ENCODE measurements at places on chromosomes 12 and 14.
A peak's percentile ranks its signal among the peaks of the same experiment; 100 is the strongest.

DNA sequence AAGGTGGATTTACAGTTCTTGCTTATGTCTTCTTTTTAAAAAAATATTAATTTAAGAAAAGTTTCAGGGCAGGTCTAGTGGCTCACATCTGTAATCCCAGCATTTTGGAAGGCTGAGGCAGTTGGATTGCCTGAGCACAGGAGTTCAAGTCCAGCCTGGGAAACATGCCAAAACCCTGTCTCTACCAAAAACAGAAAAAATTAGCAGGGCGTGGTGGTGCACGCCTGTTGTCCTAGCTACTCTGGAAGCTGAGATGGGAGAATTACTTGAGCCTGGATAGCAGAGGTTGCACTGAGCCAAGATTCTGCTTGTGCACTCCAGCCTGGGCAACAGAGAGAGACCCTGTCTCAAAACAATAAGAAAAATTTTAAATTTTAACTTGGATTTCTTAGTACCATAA, 5.4 kb upstream of the TAS2R46 start:
- no peak for DNase-seq

DNA sequence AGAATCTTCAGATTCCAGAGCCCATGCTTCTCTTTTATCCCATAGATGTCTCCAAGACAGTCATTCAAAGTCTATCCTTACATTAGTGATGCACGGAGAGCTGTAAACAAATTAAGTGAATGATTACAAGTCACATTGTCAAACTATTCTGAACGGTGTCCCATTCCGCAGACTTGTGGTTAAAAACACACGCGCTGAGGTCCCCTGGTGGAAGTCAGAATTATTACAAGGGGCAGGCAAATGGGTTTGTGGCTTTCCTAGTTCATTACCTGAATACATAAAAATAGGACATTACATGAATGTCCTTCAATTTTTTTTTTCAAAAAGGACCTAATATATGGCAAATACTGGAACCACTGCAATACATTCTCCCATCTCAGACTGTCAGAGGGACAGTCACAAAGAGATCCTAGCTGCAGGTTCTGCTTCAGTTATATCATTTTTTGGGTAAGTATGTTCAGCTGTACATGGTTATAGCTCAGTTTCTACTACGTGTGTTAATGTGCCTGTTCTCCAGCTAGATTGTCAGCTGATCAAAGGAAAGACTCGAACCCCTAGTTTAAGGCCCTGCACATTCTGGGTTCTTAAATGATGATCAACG, 53.1 kb upstream of the STON2 start:
- peak; percentile 62 for DNase-seq

DNA sequence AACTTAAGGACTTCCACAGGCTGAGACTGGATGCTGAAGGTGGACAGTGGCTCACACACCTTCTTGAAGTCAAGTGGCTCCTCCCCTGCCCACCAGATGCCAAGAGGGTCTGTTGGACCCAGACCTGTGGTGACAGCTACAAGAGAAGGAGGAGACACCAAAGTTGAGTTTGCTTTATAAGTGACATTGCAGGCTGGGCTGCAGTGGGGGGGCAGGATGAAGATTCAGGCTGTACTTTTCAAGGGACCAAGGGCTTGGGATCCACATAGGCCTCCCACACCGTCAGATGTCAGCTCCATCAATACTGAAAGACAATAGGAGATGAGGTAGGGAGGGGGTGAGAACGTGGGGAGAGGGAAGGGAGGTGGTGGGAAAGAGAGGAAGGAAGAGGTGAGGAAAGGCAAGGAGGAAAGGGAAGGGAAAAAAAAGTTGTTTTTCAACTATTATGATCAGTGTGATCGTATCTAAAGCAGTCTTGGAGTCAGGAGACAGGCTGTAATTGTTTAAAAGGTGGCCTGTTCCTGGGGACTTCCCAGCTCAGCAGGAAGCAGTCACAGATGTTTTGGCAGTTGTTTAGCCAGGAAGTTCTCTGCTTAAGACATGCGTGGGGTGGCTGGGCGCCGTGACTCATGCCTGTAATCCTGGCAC, 84.1 kb upstream of the RESF1 start:
- DNase-seq, result peak; percentile 85

GRCh38 chr12:89464974-89465592, 59.5 kb downstream of the GALNT4 start:
- DNase-seq, result no peak

DNA sequence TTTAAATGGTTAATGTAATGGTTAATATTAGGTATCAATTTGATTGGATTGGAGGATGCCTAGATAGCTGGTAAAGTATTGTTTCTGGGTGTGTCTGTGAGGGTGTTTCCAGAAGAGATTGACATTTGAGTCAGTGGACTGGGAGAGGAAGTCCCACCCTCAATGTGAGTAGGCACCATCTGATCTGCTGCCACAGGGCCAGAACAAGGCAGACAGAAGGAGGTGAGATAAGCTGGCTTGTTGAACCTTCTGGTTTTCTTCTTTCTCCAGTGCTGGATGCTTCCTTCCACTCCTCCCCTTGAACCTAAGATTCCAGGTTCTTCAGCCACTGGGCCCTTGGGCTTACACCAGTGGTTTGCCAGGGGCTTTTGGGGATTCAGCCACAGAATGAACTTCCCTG, 756.5 kb upstream of the LRFN5 start:
- no peak for DNase-seq

DNA sequence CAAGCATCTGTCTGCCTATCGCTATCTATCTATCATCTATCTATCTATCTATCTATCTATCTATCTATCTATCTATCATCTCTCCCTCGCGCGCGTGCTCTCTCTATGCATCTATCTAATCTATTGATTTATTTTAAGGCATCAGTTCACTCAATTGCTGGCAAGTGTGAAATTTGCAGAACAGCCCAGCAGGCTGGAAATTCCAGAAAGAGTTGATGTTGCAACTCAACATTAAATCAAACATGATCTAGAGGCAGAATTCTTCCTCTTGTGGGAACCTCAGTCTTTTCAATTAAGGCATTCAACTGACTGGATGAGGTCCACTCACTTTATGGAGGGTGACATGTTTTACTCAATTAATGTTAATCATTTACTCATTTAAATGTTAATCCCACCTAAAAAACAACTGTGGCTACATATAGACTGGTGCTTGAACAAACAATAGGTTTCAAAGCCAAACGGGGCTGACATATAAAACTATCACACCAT, 1210.8 kb downstream of the GALC start:
- DNase-seq, result no peak

DNA sequence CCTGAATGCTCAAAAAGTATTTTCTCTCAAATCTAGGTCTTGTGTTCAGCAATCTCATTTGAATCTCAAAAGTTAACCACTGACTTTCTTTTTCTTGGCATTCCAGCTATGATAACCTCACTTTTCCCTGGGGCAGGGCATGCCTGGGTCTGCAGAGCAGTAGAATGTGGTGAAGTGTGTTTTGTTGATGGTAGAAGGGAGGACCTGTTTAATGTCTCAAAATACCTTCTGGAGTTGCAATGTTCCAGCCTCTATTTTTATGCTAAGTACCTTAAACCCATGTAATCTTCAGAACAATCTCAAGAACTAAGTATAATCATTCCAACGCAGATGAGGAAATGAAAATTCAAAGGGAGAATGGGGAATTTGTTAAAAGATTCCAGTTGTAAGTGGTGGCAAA, 82.1 kb upstream of the FUT8 start:
- no peak for DNase-seq

- DNase-seq, result no peak
These were observed 256.8 kb upstream of the FLRT2 start for GRCh38 chr14:85273099-85273677.

GRCh38 chr14:91901449-91902226, 34.3 kb upstream of the TC2N start:
- DNase-seq, result no peak

DNA sequence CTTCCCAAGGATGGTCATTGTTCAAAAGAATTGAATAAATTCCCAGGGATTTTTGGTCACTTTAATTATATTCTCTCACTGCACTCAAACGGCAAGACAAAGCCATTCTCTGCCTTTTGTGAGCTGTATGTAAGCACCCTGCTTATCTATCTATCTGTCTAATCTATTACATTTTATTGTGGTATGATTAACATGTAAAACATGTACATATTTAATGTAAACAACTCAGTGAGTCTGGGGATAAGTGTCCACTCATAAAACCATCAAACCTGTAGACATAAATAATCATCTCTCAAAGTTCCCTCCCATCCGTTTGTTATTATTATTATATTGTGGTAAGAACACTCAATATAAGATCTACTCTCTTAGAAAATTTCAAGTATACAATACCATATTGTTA, 167.1 kb downstream of the CAND1 start:
- no peak for DNase-seq

DNA sequence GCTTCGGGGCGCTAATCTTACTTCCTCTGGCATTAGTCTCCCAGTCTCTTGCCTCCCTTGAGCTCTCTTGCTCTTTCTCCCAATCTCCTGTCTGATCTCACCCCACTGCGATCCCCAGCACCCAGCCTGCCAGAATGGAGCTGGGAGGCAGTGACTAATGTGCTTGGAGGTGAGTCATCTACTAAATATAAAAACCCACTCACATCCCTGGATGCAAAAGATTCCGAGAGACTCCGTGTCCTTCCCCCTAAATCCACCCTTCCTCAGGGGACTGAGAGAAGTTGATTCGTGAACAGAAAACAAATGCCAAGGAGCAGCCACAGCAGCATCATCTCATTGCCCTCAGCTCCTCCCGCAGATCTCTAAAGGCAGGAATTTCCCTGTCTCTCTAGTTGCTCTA, 45.7 kb upstream of the KCNA5 start:
- no peak for DNase-seq

DNA sequence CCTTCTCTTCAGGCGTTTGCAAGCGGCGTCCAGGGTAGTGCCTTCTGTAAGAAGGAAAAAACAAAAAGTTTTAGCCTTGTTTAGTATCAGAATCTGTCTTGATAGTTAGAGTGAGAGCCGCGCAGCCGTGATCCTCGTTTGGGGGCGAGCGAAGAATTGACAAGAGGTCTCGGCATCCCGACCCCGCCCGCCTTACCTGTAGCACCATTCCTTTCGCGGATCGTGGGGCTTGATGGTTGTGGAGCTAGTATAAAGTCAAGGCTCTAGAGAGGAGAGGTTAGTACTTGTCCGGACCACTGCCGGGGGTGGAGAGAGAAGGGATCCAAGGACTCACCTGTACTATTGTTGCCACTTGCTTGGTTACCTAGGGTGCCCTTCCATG, 494 bp downstream of the TMTC3 start:
- peak; percentile 6 for DNase-seq

DNA sequence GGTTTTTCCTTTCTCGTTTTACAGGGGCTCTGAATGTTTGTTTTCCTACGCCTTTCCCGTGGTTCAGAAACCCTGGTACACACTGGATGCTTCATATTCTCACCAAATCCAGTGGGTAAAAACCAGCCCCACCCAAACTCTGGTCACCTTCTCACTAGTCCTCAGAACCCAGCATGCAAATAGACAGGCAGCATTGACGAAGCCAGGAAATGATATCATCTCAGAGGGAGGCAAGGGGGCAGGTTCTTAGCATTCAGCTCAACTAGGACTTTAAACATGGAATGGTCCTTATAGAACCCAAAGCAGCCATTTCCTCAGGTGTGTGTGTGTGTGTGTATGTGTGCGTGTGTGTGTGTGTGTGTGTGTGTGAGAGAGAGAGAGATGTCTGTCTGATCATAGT, 142.0 kb downstream of the KCNK10 start:
- DNase-seq, result no peak

DNA sequence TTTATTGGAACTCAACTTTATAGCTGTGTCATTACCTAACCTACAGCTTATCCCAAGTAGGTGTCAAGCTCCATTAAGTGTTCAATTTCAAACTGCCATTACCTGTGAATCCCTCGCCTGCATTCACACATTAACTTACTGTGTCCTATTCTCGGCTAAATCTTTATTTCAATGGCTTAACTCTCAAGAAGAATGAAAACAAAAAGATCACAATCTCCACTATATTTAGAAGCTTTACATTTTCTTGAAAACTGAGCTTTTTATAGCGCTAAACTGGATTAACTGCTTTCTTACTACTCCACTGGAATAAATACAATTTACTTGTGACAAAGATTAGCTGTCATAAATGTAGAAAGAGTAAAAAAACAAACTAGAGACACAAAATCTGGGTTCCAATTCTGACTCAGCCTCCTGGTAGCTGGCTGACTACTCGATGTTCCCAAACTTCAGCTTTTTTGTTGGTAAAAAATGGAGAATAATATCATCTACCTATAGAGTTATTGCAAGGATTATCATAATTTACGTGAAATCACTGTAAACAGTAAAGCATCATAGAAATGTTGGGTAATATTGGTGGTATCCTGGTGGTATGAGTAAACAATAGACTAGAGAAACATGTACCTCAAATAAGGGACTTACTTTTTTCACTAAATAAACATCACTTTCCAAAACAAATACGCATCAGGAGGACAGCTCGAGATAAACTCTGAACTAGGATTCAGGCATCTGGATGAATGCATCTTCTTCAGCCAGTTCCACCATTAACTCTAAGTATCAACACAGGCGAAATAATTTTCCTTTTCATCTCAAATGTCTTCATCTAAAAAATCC, 1.7 kb downstream of the RALGAPA1 start:
- DNase-seq, result no peak

- DNase-seq, result no peak
These were observed 21.1 kb upstream of the ATF1 start for GRCh38 chr12:50742776-50743175.

DNA sequence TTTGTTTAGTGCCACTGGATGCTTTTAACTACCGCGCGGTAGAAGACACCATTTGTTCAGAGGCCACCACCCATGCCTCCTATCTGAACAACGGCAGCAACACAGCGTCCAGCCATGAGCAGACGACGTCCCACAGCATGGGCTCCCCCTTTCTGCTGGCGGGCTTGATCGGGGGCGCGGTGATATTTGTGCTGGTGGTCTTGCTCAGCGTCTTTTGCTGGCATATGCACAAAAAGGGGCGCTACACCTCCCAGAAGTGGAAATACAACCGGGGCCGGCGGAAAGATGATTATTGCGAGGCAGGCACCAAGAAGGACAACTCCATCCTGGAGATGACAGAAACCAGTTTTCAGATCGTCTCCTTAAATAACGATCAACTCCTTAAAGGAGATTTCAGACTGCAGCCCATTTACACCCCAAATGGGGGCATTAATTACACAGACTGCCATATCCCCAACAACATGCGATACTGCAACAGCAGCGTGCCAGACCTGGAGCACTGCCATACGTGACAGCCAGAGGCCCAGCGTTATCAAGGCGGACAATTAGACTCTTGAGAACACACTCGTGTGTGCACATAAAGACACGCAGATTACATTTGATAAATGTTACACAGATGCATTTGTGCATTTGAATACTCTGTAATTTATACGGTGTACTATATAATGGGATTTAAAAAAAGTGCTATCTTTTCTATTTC, 93.2 kb downstream of the FLRT2 start:
- no peak for DNase-seq

All from CD14-positive monocyte (primary cell).